ENCODE measurements at places on chromosomes 12 and 14.

DNA sequence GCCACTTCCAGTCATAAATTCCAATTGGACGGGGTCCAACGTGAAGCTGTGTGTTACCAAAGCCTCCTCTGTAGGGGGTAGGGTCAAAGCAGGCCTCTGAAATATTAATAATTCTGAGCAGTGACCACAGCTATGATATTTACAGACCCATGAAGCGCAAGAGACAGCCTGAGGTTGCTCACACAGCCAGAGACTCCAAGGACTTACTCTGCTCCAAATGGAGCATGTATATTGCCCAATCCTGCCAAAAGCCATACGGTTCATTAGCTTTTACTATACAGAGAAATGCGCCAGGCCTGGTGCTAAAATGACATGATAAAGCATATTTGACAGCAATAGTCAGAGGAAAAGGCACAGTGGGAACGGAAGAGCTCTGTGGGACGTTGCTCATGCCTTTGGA, 151.3 kb downstream of the PAH start:
- DNase-seq = no peak

DNA sequence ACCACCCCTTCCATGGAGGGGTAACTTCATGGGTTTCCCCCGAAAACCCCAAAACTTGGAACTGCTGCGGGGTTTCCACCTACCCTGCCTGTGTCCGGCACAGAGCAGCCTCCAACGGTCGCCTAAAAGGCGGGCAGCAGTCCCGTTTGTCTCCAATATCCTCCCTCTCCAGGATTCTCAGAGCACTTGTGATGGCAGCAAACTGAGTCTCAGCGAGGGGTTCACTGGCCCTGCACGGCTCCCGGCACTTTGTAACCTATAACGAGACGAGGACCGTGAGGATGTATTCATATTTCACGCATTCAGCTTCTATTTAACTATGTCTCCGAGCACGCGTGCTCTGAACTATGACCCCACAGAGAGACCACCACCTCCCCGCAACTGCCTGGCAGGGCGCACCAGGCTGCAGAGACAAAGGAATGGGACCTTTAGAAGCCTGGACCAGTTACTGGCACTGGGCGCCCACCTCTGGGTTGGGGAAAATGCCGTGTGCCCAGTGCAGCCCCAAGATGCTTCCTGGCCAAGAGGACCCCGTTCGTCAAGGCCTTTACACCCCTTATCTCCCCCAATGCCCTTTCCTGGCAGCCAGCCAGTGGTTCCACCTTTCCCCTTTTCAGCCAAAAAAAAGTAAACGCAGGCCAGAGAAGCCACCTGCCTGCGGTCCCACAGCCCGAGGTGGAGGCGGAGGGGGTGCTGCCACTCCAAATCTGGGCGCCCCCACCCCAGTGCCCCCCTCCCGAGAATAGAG, 173.1 kb upstream of the RTL1 start:
- DNase-seq = no peak

DNA sequence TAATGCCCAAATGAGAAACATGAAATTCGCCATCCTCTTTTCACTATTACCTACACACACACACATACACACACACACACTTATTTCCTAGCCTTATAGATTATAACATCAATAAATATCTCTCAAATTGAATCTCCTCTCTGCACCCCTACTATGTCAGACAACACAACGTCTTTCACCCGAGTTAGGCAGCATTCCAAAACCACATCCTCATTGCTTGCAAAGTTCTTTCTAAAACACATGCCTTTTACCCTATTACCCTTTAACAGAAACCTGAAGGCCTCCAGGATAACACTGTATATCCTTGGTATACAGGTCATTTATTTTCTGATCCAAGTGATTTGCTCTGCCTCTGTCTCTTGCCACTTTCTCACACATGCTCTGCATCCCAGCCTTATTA, 56.3 kb downstream of the KCNH5 start:
- DNase-seq = no peak

GRCh38 chr14:106268013-106268727, 741.8 kb downstream of the TMEM121 start:
- peak; percentile 27 for DNase-seq

DNA sequence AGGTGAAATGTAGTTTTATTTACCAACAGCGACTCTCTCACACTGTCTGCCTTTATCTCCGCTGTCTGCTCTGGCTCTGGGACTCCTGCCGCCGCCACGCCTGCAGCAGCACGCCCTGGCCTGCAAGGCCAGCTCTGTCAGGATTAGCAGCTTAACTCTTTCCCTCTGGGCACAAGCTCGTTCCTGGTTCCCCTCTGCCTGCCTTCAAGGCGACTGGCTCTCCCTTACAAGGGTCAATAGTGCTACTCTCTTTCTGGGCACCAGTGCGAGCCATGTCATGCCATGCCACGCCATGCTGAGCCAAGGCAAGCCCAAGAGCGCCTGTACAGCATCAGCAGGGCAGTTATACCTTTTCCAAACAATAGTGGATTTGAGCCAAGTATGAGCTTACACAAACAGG, 3.6 kb upstream of the CLEC2B start:
- no peak for DNase-seq

GRCh38 chr12:118418385-118419057, 42.2 kb downstream of the SUDS3 start:
- no peak for DNase-seq

- no peak for DNase-seq
Measured at GRCh38 chr12:122399592-122400373, 22.7 kb downstream of the CLIP1 start.
